Cortex of kidney (tissue), 1 donor: ENCODE measurements at places on chromosomes 3 and 15.

DNA sequence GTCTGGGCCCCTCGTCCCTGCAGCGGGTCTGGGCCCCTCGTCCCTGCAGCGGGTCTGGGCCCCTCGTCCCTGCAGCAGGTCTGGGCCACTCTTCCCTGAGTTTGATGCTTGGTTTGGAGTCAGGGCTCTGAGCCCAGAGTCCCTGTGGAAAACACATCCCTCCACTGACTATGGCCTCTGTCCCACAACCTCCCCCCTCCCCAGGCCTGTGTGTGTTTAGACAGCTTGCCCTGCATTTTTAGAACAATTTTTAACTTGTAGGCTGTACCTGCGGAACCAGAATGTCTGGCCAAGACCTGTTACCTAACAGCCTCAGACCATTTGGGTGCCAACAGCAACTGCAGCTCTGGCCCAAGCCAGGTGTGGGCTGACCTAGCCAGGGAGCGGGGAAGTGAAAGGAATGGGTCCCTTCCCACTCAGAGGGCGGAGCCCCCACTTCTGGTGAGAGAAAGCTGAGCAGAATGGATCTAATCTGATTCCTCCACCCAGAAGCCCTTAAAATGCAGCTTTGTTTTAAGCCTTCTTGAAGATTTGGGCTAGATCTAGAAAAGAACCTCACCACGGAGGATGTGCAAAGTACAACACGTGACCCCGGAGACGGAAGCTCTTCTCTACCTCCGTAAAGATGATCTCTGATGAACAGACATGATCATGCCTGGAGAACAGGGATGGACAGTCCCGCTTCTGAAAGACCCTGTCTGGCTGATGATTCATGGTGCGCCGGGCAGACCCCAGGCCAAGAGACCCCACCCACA, 60.5 kb upstream of the TFRC start:
- no peak for DNase-seq

GRCh38 chr3:129599607-129600006, 6.9 kb downstream of the PLXND1 start:
- DNase-seq, result no peak

- no peak for DNase-seq
Measured at GRCh38 chr3:39819899-39820298, 10.5 kb downstream of the MYRIP start.

DNA sequence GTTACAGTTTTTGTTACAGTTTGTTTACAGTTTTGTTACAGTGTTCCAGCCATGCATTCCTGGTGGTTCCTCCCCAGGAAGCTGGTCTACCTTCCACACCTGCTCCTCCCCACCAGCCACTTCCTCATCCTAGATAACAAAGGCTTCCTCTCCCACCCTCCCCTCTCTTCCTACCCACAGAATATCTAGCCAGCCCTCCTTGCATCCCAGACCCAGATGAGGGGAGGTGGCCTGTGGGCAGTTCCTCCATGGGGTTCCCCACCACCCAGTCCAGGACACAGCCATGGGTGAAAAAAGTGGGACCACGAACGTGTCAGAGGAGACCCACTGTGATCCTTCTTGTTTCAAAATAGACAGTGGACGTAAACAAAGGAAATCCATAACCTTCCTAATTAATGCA, 122.8 kb upstream of the ABHD17C start:
- no peak for DNase-seq

- no peak for DNase-seq
Measured at GRCh38 chr3:129795186-129796010, 98.1 kb downstream of the TMCC1 start.

DNA sequence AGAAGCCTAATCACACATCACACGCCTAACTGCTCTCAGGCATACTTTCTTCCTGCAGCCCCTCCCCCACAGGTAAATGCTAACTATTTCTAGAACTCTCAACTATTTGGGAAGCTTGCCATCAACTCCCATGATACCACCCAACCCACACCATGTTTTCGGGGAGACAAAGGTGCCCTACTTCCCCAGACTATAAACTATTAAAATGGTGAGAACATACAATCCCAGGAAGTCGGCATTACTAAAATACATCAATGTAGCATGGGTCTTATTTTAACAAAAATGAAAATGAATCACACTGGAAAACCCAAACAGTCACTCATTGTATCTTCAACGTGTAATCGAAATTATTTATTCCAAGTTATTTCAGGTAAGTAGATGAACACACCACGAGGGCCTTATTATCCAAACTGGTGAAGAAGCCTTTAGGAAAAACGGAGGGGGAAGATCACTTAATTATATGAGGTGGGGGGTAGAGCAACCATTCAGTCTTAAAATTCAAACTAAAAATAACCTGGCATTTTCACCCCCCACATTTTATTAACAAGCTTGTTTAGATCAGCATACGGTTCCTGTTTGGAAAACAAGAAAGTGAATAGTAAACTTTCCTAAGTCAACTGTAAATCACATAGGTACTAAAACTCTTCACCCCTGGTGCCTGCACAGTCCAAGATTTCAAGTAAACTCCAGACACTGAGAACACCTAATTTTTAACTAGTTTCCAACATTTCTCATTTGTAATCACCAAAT, 1.9 kb downstream of the TBL1XR1 start:
- DNase-seq, result no peak

GRCh38 chr3:154195620-154196356, 74.6 kb downstream of the ARHGEF26 start:
- no peak for DNase-seq

- no peak for DNase-seq
Measured at GRCh38 chr15:69328080-69328479, 29.4 kb downstream of the PAQR5 start.

DNA sequence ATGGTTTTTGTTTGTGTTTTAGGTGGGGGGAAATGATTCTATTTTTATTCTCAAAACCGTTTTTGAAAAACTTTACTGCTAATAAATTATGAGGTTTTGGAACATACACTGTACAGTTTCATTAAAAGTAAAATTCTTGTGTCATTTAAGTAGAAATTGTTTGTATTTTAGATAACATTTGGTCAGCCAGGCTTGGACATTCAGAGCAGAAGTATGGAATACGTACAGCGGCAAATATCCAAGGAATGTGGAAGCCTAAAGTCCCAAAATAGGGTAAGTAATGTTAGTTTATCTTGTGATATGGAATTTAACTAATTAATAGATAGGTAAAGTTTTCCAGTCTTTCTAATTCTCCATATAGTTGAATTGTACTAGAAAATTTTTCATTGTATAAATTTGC, 96.6 kb downstream of the SPRED1 start:
- no peak for DNase-seq

DNA sequence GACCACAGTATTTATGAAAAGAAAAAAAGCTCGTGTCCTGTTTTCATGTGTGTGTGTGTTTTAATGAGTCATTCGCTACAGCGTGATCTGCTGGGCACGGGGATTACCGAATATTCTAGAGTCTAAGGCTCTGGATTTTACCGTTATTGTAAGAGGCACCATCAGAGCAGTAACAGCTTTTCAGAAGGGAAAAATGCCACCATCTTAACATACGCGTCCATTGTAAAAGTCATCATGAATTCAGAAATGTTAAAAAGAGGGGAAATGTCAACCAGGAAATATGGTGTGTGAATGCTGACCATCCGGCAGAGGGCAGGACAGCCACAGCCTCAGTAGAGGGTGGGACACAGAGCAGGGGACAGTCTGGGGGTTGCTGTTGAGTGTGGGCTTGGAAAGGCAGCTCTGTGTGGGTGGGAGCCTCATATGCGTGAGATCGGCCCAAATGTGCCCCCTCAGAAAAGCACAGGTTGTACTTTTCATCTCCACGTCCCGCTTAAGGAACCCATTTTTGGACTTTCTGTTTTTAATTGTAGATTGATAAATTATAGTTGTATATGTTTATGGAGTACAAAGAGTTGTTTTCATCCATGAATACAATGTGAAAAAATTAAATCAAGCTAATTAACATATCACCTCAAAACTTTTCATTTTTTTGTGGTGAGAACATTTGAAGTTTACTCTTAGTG, 69.6 kb downstream of the ASB7 start:
- no peak for DNase-seq

GRCh38 chr15:40584191-40584590, 9.9 kb upstream of the KNL1 start:
- no peak for DNase-seq

GRCh38 chr3:42703695-42704025, 1.1 kb upstream of the HHATL start:
- DNase-seq, result no peak

DNA sequence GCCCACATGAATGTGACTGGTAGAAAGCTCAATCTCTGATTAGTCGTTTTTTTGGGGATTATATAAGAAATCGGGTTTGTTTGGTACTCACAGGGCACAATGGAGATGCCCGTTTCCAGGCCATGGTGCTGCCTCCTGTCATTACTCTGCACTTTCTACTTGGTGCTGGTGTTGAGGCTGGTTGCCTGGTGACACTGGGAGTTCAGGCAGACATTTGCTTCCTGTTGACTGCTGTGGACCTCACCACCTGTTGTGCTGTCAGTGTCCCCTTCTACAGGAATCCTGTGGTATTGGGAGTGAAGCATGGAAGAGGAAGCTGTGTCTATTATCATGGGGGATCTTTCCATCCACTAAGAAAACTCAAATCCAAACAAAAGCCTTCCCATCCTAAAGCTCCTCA, 227.2 kb upstream of the TBL1XR1 start:
- DNase-seq, result no peak

GRCh38 chr15:96262097-96262496, 68.4 kb upstream of the NR2F2 start:
- DNase-seq, result no peak

- no peak for DNase-seq
Measured at GRCh38 chr15:91148243-91148642, 48.2 kb downstream of the SV2B start.

DNA sequence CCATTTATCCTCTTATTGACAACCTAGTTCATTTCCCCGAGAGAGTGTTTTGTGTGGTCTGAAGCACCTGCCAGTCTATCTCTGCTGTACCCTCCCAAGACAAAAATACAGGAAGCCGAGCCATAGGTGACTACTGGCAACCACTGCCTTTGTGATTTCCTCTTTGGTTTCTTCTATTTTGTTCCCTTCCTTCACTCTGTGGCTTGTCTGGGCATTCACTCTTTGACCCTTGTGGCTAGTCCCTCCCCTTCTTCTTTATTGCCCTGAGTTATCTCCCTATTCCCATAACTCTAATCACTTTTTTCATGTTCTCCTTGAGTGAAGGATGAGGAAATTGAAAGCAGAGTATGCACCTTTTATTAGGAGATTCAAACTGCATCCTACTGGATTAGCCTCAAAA, at the start of gene ADGRG7:
ADGRG7 (plus strand) TSS at position 297 of the 400 bp plus-strand sequence. CDS start 256 bp downstream, outside the sequence.
- DNase-seq, result no peak

GRCh38 chr3:48084929-48085328, 68.7 kb upstream of the MAP4 start:
- DNase-seq, result no peak

- no peak for DNase-seq
Measured at GRCh38 chr15:63025460-63025859, 17.1 kb upstream of the TPM1 start.

DNA sequence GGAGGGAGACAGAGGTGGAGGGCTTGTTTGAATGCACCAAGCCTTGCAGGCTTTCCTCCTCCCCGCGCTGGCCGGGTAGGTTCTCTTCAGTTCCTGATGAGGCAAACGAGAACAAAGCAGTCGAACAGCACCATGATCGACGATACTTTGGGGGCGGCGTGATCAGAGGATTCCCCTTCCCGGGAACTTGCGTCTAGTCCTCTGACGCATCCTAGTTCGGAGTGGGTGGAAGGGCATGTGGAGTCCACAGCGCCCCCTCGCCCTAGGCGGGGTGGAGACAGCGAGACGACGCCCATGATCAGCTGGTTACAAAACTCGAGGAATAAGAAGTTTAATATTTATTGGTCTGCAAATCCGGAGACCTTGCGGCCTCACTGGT, 452 bp upstream of the SV2B start:
- DNase-seq, result no peak

- DNase-seq, result no peak
Measured at GRCh38 chr15:47542312-47542989, 174.9 kb upstream of the SEMA6D start.

- no peak for DNase-seq
Measured at GRCh38 chr3:155747946-155748290, 3.0 kb upstream of the PLCH1 start.

DNA sequence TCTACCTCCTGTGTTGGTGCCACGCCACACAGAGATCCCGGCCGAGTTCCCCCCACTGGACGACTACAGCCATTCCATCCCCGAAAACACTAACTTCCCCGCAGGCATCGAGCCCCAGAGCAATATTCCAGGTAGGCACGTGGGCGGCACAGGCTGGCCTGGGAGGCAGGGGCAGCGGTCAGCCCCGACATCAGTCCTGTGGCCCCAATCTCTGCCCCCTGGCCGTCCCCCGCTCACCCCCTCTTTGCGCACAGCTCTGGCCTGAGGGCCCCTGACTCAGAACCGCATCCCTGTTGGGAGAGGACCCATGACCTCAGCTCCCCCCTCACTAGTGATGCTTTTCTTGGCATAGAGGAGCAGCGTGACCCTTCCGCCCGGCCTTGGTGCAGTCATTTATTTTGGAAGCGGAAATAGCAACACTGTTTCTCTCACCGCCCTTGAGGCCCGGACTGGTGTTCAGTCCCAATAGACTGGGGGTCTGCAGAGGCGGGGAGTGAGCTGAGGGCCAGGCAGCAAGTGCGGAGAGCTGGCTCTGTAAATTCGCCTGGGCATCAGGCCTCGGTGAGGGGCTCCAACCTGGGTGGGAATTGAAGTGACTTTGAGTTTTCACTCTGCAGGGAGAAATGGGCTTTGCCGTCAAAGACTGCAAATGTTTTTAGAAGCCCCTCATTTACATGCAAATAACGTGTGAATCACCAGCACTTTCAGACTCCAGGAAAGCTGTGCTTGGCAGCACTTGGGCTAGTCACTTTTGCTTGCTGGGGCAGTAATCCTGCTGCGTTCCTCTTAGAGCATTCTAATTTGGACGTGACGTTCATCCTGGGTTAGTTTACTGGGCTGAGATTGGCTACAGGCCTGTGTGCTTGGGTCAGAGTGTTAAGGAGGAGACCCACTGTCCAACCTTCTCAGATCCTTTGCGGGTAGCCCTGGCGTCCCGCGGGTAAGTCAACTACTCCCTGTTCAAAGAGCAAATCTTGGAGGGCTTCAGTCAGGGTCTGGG, 88.9 kb downstream of the AAGAB start:
- no peak for DNase-seq

- DNase-seq, result no peak
Measured at GRCh38 chr15:70109978-70110377, 12.3 kb upstream of the TLE3 start.

GRCh38 chr15:80620931-80621330, 74.2 kb upstream of the ABHD17C start:
- DNase-seq, result no peak

- DNase-seq, result no peak
Measured at GRCh38 chr15:56530157-56530556, 65.2 kb upstream of the MNS1 start.

- no peak for DNase-seq
Measured at GRCh38 chr3:45980229-45980813, 15.3 kb downstream of the FYCO1 start.
